ENCODE measurements at places on chromosomes 7 and 10.

DNA sequence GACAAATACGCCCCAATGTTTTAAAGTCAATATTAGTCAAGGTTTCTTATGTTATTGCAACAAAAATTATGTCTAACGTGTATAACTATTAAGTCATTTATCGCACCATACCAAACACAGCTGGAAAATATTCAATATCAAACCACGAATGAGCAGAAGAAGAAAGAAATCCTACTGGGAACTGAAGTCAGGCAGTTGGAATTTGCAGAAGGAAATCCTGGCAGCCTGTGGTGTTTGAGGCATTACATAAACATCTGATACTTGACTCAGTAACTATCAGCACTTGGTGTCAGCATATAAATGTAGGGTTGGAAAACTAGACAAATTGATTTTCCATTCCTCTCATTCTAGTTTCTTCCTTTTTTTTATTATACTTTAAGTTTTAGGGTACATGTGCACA is 83.4 kb upstream of the NUPR2 start:
- peak; percentile 3 for DNase-seq

- DNase-seq, result no peak
Measured at GRCh38 chr7:115338016-115338415, 416.1 kb downstream of the MDFIC start.

GRCh38 chr7:43559171-43559945 is 23.6 kb upstream of the STK17A start:
- no peak for DNase-seq

DNA sequence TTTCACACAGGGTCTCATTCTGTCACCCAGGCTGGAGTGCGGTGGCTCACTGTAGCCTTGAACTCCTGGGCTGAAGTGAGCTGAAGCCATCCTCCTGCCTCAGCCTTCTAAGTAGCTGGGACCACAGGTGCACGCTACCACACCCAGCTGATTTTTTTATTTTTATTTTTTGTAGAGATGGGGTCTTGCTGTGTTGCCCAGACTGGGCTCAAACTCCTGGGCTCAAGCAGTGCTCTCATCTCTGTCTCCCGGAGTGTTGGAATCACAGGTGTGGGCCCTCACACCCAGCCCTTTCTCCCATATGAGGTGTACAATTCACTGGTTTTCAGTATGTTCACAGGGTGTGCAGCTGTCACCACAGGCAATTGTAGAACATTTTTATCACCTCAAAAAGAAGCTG is 5.2 kb downstream of the INPP5A start:
- no peak for DNase-seq

DNA sequence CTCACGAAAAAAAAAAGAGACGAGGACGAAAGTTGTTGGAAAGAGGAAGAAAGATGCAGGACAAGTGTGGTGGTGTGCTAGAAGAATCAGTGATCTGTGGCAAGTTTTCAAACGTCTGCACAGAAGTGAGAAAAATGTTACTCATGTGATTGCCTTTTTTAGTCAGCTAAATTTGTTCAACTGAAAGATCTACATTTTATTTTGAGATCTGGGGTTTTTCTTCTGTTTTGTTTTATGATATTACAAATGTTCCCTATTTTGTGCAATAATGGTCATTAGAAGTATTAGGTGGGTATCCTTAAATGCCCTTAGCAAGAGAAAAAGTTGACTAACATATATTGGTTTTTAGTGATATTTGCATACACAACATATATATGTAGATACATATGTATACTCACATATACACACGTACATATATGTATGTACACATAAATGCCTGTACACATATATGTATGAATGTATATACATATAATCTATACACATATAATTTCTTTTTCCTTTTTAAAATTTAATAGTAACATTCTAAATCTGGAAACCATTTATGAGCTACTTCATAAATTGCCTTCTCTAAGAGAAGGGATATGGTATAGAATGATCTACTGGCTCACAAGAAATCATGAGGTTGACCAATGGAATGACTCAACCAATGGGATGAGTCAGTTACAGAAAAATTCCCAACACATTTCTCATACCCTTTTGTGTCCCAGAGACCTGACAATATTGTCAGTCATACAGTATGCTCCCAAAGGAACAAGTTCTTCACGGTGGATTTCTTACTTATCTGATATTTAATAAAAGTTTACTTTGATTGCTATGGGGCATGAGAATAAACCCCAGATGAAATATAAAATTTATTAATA is 38.4 kb downstream of the SLC39A12 start:
- peak; percentile 57 for DNase-seq

DNA sequence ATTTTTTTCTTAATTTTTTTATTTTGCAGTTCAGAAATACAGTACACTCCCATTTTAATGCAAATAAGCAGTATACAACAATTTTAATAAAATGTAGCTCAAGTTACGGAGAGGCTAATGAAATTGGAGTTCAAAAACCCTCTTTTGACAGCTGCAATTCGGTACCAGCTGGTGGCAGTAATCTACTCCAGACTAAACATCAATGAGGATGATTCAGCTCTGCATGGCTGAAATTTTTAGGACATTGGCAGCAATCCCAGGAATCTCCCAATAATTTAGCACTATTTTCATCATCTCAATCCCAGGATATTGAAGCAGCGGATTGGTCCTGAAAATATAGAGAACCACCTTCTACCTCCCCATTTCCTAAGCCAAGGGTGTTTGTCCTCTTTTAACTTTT is 278.8 kb downstream of the CACNA2D1 start:
- DNase-seq, result peak; percentile 84

- DNase-seq, result no peak
Measured at GRCh38 chr7:31791881-31792280, 104.9 kb downstream of the PPP1R17 start.

DNA sequence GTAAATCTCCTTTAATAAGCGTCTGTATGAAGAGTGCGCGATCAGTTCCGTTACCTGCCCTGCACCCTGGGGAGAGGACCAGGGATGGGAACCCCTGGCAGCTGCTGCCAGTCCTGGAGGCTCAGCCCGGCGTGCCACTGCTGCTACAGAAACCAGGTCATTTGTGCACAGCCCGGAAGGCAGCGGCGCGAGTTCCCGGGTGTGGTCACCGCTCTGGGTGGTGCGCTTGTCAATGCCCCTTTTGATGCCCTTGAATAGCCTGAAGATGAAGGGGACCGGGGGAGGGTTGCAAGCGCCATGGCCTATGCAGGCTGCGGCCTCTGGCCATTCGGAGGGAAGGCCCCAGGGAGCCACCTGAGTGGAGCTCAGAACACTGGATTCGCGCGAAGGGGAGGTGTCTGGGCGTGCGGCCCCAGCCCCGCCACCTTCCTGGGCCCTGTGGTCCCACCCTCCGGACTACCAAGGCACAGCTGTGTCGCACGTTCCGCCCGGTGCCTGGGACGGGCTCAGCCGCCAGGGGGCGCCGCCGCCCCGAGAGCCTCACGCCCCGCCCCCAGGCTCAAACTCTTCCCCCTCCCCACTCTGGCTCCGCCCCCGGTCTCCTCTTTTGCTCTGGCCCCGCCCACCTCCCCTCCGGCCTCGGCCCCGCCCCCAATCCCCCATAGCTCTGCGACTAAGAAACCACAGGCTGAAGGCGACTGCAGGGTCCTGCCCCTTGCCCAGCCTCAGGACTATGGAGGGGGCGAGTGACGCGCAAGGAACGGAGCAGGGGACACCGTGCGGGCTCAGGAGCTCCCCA is 16.5 kb downstream of the AP5Z1 start:
- no peak for DNase-seq

GRCh38 chr7:28904578-28905048 is 53.5 kb downstream of the TRIL start:
- DNase-seq, result peak; percentile 56

Measured in myocyte (in vitro differentiated cells).